Eye (tissue), 1 donor: ENCODE measurements at places on chromosomes 2 and 18.

GRCh38 chr2:129144082-129144791 lies 825.6 kb upstream of the HS6ST1 start:
- no peak for DNase-seq

DNA sequence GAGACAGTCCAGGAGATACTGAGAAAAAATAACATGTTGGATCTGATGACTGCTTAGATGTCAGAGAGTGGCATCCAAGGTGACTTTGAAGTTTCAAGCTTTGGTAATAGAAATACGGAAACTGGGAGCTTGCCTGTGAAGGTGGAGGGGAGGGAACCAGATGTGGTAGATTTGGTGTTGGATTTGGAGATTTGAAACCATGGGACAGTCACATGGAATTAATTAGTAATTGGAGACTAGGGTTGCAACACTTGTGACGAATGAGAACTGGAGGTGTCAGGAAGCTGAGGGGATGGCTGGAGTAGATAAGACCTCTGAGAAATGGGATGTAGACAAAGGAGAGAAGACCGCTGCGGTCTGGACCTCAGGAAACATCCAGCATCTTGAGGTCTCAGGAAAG lies 46.7 kb downstream of the RPL37A start:
- DNase-seq, result no peak

GRCh38 chr2:84963692-84964405 lies 7.1 kb upstream of the KCMF1 start:
- DNase-seq, result no peak

- DNase-seq, result no peak
Observed at GRCh38 chr2:29829841-29830240, 91.5 kb downstream of the ALK start.

GRCh38 chr2:55302241-55302640 lies 33.2 kb upstream of the MTIF2 start:
- DNase-seq, result no peak

- no peak for DNase-seq
Observed at GRCh38 chr2:29629495-29629894, 291.9 kb downstream of the ALK start.

- no peak for DNase-seq
Observed at GRCh38 chr18:68728081-68728700, 13.3 kb upstream of the TMX3 start.

DNA sequence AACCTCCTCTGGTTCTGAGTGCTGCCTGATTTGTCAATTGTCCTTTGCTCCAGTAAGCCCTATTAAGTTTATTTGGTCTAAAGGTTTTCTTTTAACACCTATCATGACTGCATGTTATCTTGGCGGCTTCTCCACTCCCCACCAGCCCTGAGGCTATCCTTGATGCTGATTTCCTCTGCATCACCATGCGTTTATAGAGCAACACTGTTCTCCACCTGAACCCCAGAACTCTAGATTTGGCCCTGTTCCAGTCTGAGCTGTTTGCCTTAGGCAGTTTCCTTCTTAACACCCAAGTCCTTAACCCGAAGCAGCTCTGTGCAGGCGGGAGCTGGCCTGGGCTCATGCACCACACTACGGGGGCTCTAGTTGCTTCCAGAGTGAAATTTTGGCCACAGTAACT lies 98.2 kb upstream of the NPAS2 start:
- DNase-seq, result no peak

DNA sequence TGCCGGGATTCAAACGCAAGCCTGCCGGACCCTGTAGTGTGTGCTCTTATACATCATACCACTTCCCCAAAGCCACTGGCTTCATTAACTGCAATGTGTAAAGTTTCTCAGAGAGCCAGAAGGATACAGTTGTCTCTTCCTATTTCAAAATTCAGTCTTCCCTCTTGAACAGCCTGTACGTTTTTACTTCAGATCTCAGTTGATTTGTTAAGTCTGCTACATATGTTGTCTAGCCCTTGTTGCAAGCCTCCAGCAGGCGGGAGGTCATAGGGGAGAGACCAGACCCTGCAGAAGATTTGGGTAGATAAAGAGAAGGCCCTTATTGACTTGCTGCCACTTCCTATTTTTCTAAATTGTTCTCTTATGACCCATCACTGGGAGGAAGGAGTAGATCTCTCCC lies 56.2 kb downstream of the ARHGEF33 start:
- no peak for DNase-seq

DNA sequence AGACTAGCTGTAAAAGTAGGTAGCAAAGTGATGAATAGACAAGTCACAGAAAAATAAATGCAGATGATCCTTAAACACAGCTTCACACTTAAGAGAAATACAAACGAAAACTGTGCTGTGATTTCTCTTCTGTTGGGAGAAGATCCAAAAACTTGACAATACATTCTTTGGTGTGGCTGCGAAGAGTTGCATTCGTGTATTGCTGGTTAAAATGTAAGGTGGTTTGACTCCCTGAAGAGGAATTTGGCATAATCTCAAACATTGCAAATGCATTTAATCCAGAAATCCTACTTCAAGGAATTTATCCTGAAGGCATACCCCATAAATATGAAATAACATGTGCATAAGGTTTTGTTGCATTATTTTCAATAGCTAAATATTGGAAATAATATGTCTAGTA lies 7.1 kb downstream of the CCNYL1 start:
- DNase-seq, result no peak
